Stimulated activated CD8-positive, alpha-beta memory T cell treated with anti-CD3 and anti-CD28 coated beads, Interleukin-4, amount 100 ng/mL, for 1 hour (primary cell): ENCODE measurements at places on chromosomes 13 and 19.

DNA sequence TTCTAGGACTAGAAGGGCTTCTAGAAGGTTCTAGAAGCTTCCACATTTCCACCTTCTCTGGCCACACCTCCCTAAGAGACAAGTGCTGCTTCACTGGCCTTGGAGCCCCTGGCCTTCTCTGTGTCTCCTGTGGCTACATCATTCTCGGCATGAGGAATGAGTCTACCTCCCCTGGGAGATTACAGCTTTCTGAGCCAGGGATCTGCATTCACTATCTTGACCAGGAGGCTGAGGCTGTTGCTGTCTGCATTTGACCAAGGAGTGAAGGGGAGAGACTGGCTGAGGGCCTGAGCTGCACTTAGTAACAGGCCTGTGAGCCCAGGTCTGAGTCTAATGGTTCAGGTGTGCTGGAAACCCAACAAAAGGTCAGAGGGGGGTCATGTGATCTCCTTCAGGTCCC is 5.3 kb downstream of the CPAMD8 start:
- no peak for DNase-seq

DNA sequence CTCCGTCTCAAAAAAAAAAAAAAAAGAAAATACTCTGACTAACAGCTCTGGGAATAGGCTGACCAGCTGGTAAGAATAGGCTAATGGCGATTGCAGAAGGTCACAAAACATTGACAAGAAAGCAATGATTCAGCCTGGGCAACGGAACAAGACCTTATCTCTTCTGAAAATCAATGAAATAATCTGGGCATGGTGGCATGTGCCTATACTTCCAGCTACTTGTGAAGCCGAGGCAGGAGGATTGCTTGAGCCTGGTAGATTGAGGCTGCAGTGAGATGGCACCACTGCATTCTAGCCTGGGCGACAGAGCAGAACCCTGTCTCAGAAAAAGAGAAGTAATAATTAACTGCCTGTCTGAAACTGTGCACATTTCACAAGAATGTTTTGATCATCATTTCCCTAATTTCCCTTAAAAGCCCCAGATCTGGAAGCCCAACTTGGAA is 18.8 kb upstream of the MTRF1 start:
- DNase-seq = no peak

DNA sequence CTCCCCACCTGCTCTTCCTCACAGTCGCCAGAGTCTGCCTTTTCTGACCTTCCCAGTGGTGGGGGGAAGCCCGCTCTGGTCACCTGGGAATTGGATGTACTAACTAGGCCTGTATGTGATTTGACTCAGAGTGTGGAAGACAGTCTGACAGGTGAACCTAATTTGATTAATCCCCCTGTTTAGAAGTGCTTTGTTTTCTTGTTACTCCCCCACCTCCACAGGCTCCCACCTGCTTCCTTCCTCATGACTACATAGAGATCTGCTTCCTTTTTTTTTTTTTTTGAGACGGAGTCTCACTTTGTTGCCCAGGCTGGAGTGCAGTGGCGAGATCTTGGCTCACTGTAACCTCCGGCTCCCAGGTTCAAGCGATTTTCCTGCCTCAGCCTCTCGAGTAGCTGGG is 44.0 kb downstream of the COG3 start:
- DNase-seq = no peak

DNA sequence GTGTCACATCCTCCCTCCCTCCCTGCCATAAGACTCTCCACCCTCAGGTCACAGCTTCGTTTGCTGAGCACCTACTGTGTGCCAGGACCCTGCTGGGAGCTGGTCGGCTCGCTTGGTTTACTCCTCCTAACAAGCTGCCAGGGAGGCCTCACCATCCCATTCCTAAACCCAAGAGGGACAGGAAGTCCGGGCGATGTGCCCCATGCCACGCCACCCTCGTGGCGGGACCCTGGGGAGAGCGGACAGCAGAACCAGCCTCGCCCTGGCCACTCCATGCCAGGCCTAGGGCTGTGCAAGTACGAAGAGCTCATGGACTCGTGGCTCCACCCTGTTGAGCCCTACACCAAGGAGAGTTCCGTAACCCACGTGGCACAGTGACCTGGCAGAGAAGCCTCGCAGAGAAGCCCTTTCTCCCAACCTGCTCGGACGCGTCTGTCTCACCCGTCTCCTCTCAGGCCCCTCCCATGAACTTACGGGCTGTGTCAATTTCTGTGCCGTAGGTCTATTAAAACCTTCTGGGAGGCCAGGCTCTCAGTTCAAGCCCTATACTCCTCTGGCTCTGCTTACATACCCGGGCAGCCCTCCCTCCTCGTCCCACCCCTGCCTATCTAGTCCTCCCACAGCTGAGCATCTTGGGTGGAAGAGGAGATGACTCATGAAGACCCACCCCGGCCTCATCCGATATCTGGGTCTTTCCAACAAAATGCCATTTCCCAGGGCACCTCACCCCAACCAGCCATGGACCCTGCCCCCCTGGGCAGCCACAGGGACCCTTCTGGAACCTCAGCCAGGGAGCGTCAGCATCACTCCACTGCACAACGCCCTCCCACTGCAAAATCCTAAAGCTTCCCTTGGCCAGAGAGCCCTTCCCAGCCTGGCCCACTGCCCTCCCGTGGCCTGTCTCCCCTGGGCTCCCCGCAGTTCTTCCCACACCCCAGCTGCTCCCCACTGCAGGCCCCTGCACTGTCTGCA is 2.6 kb downstream of the UBXN6 start:
- no peak for DNase-seq

- DNase-seq = no peak
These were observed 965.2 kb downstream of the PCDH9 start for GRCh38 chr13:66264971-66265370.

- no peak for DNase-seq
These were observed 254.5 kb upstream of the DACH1 start for GRCh38 chr13:72121466-72121865.

GRCh38 chr13:43831088-43831487 is 44.3 kb upstream of the ENOX1 start:
- no peak for DNase-seq

- DNase-seq = no peak
These were observed 18.3 kb downstream of the FBXO27 start for GRCh38 chr19:39014037-39014436.

- no peak for DNase-seq
These were observed 10.2 kb downstream of the TNFAIP8L1 start for GRCh38 chr19:4649392-4650047.

- DNase-seq = no peak
These were observed 46.3 kb upstream of the ZNF730 start for GRCh38 chr19:23070353-23071146.

- DNase-seq = no peak
These were observed 1510.3 kb downstream of the PCDH9 start for GRCh38 chr13:65719831-65720230.

GRCh38 chr19:535017-535835 is 3.7 kb downstream of the CDC34 start:
- DNase-seq = no peak

GRCh38 chr13:32086366-32086765 is 54.8 kb downstream of the FRY start:
- DNase-seq = no peak

DNA sequence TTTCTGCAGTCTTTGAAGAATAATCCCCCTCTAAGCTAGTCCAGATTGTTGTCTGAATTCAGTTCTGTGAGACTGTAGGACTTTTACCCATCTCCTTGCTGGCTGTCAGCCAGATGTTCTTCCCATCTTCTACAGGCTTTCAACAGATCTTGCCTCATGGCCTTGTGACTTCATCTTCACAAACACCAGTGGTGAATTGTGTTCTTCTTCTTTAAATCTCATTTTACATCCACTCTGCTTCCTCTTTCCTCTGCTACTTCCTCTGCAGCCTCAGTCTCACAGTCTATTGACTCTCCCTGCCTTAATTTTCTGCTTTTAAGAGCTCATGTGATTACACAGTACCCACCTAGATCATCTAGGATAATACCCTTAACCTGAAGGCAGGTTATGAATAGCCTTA is 859.0 kb upstream of the SLITRK1 start:
- DNase-seq = no peak

DNA sequence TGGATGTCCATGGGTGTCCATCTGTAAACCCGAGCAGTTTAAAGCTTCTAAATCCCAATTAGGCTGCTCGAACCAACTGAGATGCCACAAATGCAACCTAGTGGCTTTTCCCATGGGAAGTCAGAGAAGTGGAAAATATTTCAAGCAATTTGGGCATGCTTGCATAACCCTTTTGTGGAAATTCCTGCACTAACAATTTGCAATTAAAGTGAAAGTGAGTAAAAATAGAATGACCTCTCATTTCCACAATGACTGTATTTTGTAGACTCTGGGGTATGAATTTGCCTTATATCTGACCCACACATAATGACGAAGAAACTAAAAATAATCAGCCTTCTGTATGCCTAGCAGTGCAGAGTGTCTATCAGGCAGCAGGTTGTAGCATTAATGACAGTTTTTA is 91.8 kb upstream of the TSC22D1 start:
- DNase-seq = no peak

GRCh38 chr19:29569038-29569911 is 36.8 kb upstream of the POP4 start:
- DNase-seq = no peak

GRCh38 chr13:31134039-31134711 is 27.5 kb downstream of the HSPH1 start:
- no peak for DNase-seq

DNA sequence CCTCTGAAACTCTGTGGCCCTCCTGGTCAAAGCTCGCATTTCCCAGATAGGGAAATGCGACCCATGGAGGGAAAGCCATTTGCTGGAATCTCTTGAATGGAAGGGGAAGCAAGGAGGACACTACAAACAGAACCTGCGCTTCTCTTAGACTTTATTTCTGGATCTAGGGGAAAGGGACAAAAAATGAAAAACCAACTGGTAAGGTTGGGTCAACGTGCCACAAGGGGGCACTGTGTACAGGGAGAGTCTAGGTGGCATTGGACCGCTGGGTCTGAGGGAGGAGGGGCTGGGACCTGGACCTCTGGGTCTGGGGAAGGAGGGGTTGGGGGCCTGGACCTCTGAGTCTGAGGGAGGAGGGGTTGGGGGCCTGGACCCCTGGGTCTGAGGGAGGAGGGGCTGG is 5.0 kb downstream of the KLK4 start:
- no peak for DNase-seq

- no peak for DNase-seq
These were observed 761.9 kb upstream of the SLITRK5 start for GRCh38 chr13:86909318-86909717.

DNA sequence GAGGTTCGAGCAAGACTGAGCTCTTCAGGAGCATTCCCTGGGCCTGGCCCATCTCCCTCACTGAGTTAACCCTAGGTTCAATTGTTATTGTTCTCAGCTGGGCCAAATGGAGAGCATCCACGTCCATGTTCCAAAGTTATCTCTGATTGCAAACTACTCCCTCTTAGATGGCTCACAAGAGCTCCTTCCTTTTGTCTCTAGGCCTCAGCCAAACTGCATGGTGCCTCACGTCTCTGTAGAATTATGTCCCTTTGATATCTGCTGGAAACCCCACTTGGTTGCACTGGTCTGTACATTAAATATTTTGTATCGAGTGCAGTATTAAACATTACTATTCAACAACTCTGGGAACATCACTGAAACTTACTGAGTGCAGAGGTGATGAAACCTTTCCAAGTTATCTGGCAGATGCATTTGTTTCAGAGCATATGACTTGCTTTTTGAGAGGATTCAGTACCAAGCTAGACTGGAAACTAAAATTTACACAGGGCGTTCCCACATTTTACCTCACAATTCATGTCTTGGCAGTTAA is 38.1 kb downstream of the DOCK9 start:
- no peak for DNase-seq

- DNase-seq = no peak
These were observed 66.5 kb downstream of the COL4A2 start for GRCh38 chr13:110373617-110374016.

DNA sequence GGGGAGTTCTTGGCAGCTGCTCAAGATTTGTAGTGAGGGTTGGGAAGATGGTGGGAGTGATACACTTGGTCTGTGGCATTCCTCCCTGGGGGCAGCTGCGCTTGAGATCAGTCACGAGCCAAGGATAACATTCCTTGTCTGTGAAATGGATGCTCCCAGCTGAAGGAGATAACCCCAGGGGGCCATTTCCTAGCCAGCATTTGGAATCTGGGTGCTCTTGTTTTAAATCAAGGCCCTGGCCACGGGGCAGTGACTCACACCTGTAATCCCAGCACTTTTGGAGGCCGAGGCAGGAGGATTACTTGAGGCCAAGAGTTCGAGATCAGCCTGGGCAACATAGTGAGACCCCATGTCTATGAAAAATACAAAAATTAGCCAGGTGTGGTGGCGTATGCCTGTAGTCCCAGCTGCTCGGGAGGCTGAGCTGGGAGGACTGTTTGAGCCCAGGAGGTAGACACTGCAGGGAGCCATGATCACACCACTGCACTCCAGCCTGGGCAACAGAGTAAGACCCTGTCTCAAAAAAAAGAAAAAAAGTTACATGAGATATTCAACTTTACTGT is 4.6 kb downstream of the PKN1 start:
- DNase-seq = no peak

DNA sequence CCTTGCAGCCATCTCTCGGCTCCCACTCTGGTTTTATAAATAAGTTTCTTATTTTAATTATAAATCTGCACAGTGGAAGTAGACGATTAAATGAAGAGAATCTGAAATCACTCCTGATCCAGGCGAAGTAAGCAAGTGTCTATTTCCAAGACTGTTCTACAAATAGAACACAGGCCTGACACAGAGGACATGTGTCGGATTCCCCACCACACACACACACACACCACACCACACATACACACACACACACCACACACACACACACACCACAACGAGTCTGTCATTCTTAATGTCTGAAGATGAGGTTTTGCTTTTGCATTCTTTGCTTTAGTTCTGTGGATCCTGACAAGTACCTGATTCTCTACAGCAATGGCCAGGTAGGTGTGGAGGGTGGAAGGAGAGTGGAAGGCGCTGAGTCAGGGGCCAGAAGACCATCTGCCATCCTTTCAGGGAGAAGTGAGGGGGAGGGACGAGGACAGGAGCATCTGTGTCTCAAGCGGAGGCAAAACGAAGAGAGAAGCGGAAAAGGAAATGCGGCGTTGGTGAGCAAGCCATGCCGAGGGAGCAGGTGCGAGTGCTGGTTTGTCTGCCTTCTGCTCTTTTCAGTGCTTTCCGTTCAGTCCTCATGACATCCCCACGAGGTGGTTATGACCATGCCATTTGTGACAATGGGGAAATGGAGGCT is 110.2 kb downstream of the TEX26 start:
- DNase-seq = no peak

- no peak for DNase-seq
These were observed 414.8 kb upstream of the PCDH20 start for GRCh38 chr13:61830475-61830874.

DNA sequence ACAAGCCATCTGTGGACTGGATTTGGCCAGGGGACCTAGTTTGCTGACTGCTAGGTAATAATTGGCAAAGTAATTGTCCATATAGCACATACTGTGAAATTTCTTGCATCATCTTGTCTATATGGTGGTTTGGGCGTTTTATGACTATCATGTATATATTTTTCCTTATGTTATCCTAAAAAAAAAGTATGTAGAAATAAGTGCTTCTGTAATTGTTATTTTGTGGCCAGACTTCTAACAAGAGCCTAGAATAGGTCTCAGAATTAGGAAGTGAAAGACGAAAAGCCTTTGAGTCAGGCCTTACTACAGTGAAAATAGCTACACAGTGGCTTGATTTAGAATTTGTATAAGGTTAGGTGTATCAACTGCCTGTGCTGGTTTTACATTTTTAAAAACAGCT is 4.2 kb downstream of the FNDC3A start:
- DNase-seq = no peak
